IMR-90 (cell line): ENCODE measurements at places on chromosomes 6 and 20.
A peak's percentile ranks its signal among the peaks of the same experiment; 100 is the strongest.

- peak; percentile 85 for DNase-seq
Measured at GRCh38 chr6:132132924-132133639, 181.9 kb upstream of the CCN2 start.

DNA sequence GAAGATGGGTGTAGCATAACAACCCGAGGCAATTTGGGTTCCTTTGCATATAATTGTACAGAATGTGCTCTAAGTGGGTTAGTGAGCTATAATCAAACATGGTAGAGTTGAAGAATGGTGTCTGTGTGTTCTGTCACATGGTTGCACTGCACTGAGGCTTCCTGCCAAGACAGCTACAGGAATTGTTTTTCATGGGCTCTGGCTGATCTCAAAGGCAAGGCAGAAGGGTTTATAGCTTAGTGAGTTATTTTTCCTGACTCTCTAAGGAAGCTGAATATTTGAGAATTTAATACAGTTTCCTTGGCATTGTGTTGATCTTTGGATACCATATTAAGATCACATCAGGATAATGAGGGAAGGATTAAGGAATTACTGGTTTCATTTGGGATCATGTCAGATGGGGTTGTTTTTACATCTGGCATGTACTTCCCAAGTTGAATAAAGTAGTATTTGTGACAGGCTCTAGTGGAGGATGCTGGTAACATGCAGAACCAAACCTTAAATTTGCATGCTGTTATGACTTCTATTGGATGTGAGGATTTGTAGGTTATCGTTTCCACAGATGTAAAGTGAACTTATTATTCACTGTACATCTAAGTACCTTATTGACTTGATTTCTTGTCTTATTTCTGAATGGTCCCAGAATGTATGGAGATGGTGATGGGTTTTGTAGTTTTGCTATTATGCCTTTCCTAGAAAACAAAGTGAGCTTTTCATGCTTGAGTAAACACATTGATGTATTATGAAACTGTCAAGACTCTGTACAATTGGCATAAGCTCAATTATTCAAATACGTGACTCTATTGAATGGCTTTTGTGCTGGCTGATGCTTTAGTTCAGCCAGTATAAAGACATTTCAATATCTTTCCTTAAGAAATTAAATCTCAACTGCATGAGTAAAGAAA is 43.3 kb downstream of the LRRC1 start:
- peak; percentile 22 for DNase-seq

DNA sequence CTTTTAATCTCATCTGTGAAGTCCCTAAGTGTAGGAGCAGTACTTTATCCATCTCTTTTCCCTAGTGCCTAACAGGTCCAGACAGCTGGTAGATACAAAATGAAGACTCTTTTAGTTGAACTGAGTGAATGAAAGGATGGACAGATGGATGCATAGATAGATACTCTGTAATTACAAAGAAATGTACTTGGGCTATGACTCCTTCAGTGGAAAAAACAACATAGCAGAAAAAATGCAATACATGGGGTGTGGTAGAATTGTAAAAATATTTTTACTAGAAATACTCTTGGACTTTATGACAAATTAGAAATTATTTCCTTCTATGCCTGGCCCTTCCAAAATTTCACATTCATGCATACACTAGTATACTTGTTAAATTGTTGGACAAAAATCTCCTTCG is 29.3 kb downstream of the KCNQ5 start:
- DNase-seq: no peak

DNA sequence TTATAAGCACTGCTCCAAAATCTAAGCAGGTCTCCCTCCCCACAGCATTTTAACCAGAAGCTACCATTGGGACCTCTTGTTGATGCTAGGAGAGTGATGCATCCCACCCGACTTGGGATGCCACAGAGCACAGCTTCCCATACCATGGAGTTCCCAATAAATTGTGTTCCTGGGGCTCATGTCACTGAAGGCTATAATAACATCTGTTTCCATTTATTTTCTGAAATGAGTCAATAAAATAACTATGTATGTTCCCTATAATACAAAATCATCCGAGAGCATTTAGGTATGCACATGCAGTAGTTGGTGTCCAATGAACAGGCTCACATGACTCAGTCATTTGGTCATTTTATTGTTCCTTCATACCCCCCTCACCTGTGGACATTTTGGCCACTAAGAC is 204.2 kb downstream of the TBC1D7 start:
- DNase-seq: no peak

GRCh38 chr6:38016824-38017223 is 197.3 kb downstream of the ZFAND3 start:
- DNase-seq: no peak

GRCh38 chr6:35569011-35569461 is 56.3 kb upstream of the TULP1 start:
- no peak for DNase-seq

DNA sequence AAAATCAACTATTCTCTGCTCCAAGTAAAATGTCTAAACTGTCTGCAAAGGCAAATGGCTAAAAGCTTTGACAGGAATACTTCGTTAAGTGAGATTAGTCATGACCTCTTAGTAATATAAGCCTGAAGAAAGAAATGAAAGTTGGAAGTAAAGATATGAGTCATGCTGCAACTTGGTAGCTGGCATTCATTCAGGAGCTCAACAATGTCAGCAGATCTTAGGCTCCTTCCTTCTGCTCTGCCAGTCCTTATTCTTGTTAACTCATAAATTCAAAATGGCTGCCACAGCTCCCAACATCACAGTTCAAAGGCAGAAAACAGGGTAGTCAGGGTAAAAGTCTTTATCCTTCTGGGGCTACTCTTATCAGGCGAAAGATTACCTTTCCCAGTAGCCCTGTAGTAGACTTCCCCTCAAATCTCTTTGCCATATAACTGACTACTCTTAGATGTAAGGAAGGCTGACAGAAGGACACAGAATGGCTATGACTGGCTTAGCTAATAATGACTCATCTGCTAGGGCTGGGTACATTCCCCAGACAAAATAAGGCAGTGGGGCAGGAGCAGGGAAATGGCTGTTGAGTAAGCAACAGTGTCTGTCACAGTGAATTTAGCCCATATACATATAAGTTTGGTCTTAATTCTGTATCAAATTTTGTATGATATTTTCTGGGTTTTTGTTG is 24.4 kb upstream of the C6orf62 start:
- peak; percentile 98 for DNase-seq

DNA sequence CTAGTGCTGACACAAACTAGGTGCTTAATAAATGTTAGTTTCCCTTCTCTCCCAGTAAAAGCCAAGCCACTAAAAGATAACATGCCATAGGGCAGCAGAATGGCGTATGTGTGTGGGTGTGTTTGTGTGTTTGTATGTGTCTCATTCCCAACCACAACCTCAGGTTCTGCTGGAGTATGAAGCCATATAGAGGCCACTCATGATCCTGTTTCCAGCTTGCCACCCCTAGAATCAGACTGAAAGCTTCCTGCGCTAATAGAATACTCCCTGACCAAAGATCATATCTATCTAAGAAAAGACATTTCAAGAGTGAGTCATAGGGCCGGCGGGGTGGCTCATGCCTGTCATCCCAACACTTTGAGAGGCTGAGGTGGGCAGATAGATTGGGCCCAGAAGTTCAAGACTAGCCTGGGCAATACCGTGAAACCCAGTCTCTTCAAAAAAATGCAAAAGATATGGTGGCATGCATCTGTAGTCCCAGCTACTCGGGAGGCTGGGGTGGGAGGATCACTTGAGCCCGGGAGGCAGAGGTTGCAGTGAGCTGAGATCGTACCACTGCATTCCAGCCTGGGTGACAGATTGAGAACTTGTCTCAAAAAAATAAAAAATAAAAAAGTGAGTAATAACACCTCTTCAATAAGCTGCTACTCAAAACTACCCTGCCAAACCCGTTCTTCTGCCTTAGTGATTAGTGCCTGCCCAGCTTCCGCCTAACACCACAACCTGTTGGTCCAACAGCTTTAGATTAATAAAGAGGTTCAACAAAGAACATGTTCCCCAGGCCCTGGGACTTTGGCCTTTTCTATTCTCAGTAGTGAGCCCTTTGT is 11.8 kb upstream of the SNRPC start:
- DNase-seq: peak; percentile 72

- peak; percentile 91 for DNase-seq
Measured at GRCh38 chr6:26025047-26025893, 62.0 kb upstream of the HFE start.

- DNase-seq: no peak
Measured at GRCh38 chr20:17624551-17625245, 54.8 kb downstream of the DSTN start.

GRCh38 chr20:50136822-50137599 is 16.5 kb downstream of the PEDS1 start:
- DNase-seq: peak; percentile 59

DNA sequence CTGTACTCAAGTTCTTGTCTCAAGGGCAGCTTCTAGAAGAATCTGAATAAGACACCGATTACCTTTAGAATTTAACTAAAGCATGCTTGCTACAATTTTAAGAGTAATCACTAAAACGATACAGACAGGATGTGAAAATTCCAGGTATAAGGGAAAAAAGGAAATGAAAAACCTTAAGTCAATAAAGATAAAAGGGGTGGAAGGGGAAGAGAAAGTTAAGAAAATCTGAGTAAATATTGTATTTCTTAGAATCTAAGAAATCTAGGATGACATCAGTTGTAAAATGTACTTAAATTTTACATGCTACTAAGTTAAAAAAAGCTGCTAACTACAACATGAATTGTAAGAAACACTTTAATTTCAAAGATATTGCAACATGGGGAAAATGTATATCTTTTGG is 30.3 kb upstream of the MOCS1 start:
- no peak for DNase-seq

DNA sequence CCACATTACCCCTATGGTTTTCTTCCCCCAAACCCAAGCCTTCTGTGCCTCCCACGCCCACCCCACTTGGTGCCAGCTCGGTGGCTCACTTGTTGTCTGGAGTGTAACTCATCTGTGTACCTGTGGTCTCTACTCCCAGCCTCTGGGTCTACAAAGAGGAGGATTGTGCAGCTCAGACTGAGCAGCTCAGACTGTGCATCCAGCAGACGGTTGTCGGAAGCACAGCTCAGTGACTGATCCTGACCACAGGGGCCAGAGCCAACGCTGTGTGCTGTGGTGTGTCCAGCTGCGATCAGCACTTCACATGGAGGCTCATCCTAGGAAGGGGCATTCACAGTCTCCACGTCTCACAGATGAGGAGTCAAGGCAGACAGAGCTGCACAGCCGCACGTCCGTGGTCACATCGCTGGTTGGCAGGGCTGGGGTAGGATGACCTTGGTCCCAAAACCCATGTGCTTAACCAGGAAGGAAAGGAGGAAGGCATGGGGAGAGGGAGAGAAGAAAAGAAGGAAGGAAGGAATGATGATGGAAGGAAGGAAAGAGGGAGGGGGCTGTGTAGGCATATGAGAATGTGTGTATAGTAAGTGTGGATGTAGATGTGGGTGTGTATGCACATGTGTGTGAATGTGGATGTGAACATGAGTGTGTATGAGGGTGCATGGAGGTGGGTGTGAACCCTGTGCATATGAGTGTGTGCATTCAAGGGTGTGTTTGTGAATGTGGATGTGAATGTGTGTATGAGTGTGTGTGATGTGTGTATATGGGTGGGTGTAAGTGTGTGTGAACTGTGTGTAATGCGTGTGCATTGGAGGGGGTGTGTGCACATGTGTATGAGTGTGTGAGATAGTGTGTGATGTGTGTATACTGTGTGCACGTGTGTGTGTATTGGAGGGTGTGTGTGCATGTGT is 28.2 kb upstream of the STX16 start:
- peak; percentile 33 for DNase-seq

DNA sequence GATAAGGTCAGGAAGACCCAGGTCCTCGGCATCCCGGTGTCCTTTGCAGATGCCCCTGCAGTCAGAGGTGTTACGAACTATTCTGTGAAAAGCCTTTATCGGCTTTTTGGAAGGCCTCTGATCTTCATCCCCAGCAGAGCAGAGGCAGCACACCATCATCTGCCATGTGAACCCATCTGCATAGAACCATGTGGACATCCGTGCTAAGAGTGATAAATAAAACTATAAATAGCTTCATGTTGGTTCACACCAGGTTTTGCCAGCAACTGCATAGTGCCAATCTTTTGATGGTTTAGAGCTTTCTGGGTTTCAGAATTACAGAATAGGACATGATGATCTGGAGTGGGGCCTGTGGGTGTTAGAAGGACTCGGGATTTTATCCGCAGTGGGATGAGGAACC is 33.6 kb downstream of the SIRPA start:
- DNase-seq: no peak

DNA sequence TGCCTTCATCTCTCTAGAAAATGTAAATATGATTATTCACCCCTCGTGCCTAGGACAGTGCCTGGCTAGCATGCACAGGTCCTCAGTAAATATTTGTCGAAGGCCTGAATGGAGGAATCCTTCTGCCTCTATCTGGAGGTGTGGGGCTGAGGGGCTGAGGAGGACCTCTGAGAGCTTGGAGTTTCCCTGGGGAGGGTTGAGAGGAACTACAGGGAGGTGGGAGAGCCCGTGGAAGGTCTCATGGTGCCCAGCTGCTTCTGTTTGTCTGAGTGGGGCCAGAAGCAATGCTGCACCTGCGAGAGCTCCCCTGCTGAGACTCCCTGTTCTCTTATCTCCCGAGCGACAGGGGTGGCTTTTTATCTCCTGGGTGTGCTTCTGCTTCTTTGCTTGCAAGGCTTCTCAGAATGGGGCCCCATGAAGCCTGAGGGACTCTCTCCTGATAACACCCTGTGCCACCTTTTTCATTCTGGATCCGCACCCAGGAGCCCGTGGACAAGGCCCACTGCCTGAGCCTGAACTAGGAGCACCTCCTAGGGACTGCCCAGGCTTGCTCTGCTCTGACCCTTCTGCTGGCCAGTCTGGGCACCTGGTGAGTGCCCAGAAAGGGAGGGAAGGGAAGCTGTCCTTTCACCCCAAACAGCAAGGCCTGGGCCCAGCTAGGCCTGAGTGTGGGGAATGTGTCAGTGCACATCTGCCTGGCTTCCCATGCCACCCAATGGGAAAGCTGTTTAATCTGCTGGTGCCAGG is 2.4 kb downstream of the SLC29A1 start:
- no peak for DNase-seq

- DNase-seq: no peak
Measured at GRCh38 chr6:105746509-105746908, 339.6 kb upstream of the PRDM1 start.

- DNase-seq: no peak
Measured at GRCh38 chr6:29676981-29677601, 3.9 kb downstream of the ZFP57 start.

DNA sequence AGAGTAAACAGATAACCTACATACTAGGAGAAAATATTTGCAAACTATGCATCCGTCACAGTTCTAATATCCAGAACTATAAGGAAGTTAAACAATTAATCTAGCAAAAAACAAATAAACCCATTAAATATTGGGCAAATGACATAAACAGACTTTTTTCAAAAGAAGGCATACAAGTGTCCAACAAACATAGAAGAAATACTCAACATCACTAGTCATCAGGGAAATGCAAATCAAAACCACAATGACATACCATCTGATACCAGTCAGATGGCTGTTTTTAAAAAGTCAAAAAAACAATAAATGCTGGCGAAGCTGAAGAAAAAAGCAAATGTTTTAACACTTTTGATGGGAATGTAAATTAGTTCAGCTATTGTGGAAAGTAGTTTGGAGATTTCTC is 1117.7 kb upstream of the MAP3K7 start:
- peak; percentile 57 for DNase-seq

DNA sequence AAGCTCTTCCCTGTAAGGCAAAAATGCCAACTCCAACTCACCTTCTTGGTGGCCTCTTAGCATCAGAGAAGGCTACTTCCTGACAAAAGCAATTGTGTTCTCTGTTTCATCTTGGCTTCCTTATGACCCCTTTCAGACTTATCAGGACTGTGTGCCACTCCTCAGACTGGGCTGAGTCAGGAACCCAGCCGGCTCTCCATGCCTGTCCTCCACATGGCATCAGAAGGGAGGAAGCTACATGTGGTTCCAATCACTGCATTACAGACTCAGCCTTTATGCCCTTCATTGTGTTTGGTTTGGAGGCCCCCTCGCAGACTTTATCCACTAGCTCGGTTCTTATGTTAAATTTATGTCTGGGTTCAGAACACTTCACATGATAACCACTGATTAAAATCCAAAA is 142.5 kb downstream of the SLC24A3 start:
- no peak for DNase-seq
